ENCODE measurements at places on chromosomes 5 and 9.

DNA sequence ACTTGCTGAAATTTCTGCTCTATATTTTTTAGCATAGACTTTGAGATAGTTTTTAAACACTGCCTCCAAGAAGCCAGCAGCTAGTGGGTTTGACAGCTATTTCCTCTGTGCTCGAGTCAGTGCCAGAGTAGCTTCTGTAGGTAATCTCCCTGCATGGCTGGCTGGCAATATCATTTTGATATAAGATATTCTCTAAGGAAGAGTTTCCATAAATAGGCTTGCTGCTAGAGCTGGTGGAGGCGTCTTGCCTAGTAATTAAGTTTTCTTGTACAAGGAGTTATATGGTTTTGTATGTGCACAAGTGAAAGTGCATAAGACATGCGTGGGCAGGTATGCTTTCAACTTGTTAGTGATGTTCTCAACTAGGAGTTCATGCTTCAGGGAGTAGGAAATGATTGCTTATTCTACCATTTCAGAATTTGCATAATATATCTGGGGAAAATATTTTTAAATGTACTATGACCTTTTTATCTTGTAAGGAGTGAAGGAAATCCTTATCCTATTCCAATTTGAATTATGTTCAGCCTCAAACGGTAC lies 74.1 kb upstream of the CCL21 start:
- no peak for DNase-seq

- DNase-seq, result peak; percentile 4
These were observed 155.8 kb upstream of the IRX4 start for GRCh38 chr5:2038321-2039179.

GRCh38 chr9:5958273-5958672 lies 57.2 kb downstream of the RANBP6 start:
- no peak for DNase-seq

DNA sequence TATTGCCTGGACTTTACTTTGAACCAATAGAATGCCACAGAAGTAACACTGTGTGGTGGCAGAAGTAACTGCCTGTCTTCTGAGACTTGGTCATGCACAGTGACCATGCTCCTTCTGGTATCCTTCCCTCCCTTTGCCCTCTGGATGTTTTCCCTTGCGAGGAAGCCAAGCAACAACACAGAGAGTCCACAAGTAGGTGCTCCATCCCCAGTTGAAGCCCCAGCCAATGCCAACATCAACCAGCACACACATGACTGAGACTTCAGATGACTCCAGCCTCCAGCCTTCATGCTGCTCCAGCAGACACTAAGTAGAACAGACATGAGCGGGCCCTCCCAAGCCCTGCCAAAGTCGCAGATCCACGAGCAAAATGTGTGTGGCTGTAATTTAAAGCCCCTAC lies 129.6 kb downstream of the EPB41L4A start:
- no peak for DNase-seq

- DNase-seq, result no peak
These were observed 14.6 kb downstream of the ADAMTS16 start for GRCh38 chr5:5154733-5155132.

DNA sequence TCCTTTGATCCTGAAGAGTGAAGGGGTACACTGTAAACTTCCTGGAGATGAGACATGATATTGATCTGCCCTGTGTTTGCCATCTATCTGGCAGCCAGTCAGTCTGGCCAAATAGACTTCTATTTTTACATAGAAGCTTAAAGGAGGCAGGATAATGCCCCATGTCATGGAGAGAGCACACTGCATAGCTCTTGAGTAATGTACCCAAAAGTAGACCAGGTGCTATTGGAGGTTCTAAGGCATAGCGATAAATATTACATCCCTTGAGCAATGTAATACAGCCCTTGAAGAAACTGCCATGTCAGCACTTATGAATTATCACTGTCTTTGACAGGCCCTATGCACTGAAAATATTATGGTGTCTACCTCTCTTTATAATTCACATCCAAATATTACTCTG lies 131.8 kb downstream of the GHR start:
- DNase-seq, result no peak

- DNase-seq, result no peak
These were observed 205.7 kb downstream of the CDK5RAP2 start for GRCh38 chr9:120374239-120374638.

- no peak for DNase-seq
These were observed 64.7 kb upstream of the GRAMD2B start for GRCh38 chr5:126358525-126358924.

- DNase-seq, result peak; percentile 24
These were observed 242.1 kb upstream of the NUDT12 start for GRCh38 chr5:103804711-103805110.

GRCh38 chr9:89407070-89407469 lies 88.8 kb downstream of the SECISBP2 start:
- no peak for DNase-seq

GRCh38 chr5:168670881-168671575 lies 91.9 kb upstream of the PANK3 start:
- no peak for DNase-seq

DNA sequence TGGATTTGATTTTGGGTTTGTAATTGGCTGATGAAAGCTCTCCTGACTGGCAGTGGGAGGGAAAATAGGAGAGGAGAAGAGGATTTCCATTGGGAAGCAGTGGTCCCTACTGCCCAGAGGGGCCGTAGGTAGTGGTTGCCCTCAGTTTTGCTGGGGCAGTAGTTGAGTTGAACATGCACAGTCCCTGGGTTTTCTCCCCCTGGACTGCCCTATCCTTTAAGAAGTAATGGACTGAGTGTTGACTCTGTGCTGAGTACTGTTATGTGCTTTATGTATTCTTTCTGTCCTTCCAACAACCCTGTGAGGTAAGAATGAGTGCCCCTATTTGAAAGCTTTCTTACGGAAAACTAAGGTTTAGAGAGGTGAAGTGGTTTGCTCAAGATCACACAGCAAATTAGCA lies 111.2 kb upstream of the RPS23 start:
- no peak for DNase-seq

GRCh38 chr5:140882591-140882899 lies 621 bp downstream of the PCDHA13 start:
- DNase-seq, result no peak

DNA sequence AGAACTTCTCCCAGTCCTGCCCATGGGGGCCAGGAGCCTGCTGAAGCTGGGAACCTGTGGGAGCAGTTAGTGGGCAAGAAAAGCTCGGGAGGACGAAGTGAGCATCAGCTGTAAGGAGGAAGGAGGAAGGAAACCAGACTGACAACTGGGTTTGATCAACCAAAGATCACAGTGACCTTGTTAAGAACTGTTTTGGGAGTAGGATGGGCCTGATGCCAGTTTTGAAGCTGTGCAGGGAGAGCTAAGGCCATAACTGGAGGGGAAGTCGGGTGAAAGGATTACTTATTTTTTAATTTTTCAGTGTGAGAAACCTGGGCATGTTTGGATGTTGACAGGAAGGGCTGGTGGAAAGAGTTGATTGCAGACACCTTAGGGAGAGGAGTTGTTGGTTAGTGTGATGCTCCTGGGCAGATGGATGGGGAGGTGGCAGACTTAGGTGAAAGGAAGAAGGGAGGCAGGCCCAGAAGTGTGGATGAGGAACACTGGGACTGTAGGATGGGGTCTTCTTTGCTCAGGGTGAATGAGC lies 58.3 kb upstream of the KLF4 start:
- DNase-seq, result no peak

GRCh38 chr5:135564331-135564730 lies 14.5 kb downstream of the CXCL14 start:
- no peak for DNase-seq

GRCh38 chr9:119453490-119453911 lies 84.3 kb upstream of the BRINP1 start:
- peak; percentile 60 for DNase-seq

- no peak for DNase-seq
These were observed 94.2 kb upstream of the APC start for GRCh38 chr5:112643339-112643971.

GRCh38 chr5:80082731-80083100 lies 47.6 kb downstream of the THBS4 start:
- peak; percentile 69 for DNase-seq

DNA sequence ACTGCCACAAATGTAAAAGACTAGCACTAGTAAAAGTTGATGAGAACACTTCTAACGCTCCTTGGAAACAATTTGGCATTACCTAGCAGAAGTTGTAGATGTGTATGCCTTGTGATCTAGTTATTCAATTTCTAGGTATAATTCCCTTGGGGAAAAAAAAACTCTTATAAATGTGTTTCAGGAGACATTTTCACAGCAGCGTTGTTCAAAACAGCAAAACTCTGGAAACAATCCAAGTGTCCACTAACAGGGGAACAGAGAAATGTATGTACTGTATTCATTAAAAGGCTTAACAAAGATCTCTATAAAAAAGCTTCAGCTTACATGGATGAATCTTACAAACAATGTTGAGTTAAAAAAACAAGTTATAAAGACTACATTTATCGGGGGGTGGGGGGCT lies 30.4 kb downstream of the NR3C1 start:
- DNase-seq, result no peak

GRCh38 chr9:4572184-4572826 lies 82.0 kb downstream of the SLC1A1 start:
- no peak for DNase-seq

DNA sequence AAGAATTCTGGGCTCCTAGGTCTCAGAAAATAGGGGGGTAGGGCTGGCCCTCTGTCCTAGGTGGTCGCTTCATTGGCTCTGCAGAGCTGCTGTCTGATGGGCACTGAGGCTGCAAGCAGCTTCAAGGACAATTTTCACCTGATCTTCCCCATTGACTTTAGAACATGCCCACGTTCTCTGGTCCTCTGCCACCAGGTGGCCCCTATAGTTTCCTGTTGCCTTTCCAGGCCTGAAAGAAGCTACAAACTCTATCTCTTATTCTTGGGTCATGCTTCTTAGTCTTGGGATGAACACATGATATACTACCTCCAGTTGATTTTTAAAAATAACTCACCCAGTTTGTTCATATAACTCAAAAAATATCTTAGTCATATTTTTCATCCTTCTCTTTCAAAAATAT lies 26.3 kb downstream of the SPZ1 start:
- no peak for DNase-seq

DNA sequence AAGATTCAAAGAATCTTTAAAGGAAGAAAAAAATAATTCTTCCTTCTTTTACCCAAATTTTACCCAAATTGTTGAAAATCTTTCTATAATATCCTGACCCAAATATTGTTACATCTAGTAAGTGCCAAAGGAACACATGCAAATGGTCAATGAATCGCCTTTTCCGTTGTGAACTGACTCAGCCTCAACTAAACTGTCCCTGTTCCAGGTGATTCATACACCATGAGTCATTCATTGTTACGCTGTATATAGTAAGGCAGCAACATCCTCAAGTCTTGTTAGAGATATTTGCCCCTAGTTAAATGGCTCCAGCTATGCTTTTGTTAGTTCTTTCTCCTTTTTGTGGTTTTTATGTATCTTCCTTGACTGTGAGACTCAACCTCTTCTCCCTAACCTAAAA lies 9.7 kb downstream of the PTGER4 start:
- peak; percentile 96 for DNase-seq

GRCh38 chr5:67009028-67009427 lies 187.6 kb downstream of the CD180 start:
- DNase-seq, result no peak

GRCh38 chr9:117034866-117035265 lies 347.8 kb downstream of the TRIM32 start:
- DNase-seq, result no peak

DNA sequence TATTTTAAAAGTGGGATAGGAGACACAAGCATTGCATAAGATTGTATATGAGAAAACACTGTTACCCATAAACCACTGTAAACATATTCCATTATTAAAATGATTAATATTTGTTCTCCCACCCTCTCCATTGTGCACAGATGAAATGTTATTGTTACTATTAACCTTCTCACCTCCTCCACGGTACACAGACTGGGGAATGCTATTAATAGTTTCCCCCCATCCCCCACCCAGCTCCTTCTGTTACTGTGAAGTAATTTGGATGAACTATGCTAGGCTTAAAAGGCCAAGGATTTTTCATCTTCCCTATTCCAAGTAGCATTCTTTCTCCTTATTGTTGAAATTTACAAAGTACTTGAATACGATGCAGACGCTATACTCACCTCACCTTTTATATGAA lies 91.4 kb downstream of the JAKMIP2 start:
- DNase-seq, result no peak
